Glutamatergic neuron (in vitro differentiated cells): ENCODE measurements at places on chromosomes 6 and 20.

- DNase-seq, result no peak
Measured at GRCh38 chr6:165745492-165745891, 82.5 kb upstream of the PDE10A start.

GRCh38 chr6:168582571-168582981, 141.6 kb downstream of the SMOC2 start:
- DNase-seq, result no peak

- DNase-seq, result peak; percentile 15
Measured at GRCh38 chr20:63099456-63100173, 92.9 kb upstream of the BHLHE23 start.

- no peak for DNase-seq
Measured at GRCh38 chr6:3308106-3308505, 49.4 kb downstream of the PSMG4 start.

- DNase-seq, result no peak
Measured at GRCh38 chr20:8127553-8128255, 4.4 kb upstream of the PLCB1 start.

GRCh38 chr20:23926944-23927872, 47.7 kb upstream of the CST5 start:
- DNase-seq, result no peak
